ENCODE measurements at places on chromosomes 5 and 9.
A peak's percentile ranks its signal among the peaks of the same experiment; 100 is the strongest.

GRCh38 chr9:93095205-93096130 lies 549 bp upstream of the CARD19 start:
- DNase-seq: peak; percentile 99

GRCh38 chr5:16992444-16992843 lies 56.4 kb upstream of the MYO10 start:
- no peak for DNase-seq

- no peak for DNase-seq
These were observed 324.2 kb upstream of the TRPC7 start for GRCh38 chr5:136689552-136689951.

GRCh38 chr9:111965566-111966019 lies 69.0 kb downstream of the UGCG start:
- no peak for DNase-seq

- DNase-seq: no peak
These were observed 456.8 kb downstream of the EBF1 start for GRCh38 chr5:158642879-158643278.

- DNase-seq: no peak
These were observed 229.7 kb downstream of the MELK start for GRCh38 chr9:36802201-36802920.

- DNase-seq: no peak
These were observed 63.3 kb downstream of the PRRC1 start for GRCh38 chr5:127580731-127581130.

DNA sequence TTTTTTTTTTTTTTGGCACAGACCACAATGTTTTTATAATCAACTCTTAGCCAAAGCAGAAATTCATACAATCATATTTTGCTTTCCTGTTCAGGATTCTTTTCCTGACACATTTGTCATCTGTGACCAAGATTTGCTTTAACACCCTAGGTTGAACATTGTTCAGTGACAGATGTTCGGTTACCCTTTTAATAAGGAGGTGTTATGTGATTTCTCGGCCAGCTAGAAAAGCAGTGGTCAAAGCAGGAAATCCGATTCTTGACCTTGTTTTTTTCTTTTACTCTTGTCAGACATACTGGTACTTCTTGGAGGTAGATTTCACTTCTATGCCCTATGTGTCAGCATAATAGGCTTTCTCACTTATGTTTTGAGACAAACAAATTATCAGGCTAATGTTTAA lies 335.3 kb upstream of the ACTBL2 start:
- no peak for DNase-seq

DNA sequence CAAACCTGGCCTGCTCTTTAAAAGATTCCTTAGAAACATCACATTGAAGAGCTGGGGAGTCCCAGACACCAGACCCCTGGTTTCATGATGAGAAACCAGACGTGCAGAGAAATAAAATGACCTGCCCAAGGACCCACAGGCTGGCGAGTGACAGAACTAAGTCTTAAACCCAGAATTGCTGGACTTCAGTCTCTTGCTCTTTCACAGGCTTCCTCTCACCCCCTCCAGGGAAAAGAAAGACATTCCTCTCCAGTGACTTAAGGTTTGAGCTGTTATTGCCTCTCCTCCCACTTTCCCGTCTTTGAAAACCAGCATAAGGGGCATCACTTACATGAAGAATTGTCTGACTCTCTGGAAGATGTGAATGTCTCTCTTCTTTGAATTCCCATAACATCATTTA lies 535.2 kb downstream of the IRX1 start:
- no peak for DNase-seq

- DNase-seq: no peak
These were observed 323.1 kb upstream of the DAP start for GRCh38 chr5:11084111-11084510.

GRCh38 chr5:154836225-154836624 lies 14.2 kb downstream of the FAXDC2 start:
- DNase-seq: no peak

DNA sequence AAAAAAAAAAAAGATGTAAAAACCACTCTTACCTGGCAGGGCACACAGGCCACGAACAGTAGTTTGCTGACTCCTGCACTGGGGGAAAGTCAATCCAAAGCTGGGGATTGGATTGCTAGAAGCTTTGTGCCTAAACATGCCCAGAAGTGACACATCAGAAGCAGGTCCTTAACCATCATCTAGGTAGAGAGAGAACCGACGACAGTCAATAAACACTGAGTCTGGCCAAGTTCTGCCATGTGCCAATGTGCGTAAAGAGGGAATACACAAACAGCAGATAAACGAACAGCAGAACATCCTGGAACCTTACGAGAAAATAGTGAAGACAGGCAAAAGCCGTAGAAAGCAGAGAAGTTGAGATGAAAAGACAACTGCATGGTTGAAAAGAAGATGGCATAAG lies 14.9 kb downstream of the SFXN1 start:
- DNase-seq: no peak

- DNase-seq: no peak
These were observed 3.4 kb downstream of the IL4 start for GRCh38 chr5:132677191-132677590.

DNA sequence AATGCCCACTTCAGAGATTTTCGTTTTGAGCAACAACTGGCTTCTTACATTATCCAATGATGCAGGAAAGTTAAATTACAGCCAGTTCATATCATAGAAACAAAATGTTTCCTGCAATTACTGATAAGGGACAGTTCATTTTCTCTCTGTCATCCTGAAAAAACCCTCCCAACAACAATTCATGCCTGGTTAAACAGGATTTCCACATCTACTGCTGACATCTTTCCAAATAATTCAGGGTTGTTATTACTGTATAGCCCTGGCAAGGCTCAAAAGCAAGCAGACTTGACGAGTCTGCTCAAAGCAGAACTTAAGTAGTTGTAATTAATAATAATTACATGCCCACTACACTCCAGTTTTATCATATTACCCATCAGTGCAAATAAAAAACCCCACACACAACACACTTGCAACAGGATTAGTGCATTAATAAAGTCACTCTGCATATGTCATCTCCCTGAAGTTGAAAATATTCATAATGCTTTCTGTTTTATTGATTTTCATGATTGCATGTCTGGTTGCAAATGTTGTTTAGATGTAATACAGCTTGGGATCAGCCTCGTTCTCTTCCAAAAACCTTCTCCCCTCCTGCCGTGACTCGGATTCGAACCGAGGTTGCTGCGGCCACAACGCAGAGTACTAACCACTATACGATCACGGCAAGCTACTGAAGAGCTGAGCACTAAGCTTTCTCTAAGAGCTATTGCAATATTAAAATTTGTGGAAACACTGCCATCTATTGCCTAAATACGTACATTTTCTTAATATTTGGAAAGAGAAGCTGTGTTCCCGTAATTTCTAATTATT lies 119.6 kb upstream of the NFIB start:
- peak; percentile 16 for DNase-seq

GRCh38 chr5:107295914-107296313 lies 374.8 kb downstream of the EFNA5 start:
- DNase-seq: no peak

- no peak for DNase-seq
These were observed 68.9 kb downstream of the WDR41 start for GRCh38 chr5:77423022-77423750.

GRCh38 chr5:115460472-115460871 lies 84.1 kb downstream of the FEM1C start:
- DNase-seq: no peak

GRCh38 chr5:135253601-135254178 lies 145.3 kb downstream of the MACROH2A1 start:
- DNase-seq: no peak

- DNase-seq: no peak
These were observed 17.7 kb downstream of the IL31RA start for GRCh38 chr5:55868846-55869245.

GRCh38 chr9:69188975-69189374 lies 14.9 kb downstream of the TJP2 start:
- no peak for DNase-seq

GRCh38 chr9:93575796-93576257 lies 557 bp upstream of the PHF2 start:
- DNase-seq: peak; percentile 33

DNA sequence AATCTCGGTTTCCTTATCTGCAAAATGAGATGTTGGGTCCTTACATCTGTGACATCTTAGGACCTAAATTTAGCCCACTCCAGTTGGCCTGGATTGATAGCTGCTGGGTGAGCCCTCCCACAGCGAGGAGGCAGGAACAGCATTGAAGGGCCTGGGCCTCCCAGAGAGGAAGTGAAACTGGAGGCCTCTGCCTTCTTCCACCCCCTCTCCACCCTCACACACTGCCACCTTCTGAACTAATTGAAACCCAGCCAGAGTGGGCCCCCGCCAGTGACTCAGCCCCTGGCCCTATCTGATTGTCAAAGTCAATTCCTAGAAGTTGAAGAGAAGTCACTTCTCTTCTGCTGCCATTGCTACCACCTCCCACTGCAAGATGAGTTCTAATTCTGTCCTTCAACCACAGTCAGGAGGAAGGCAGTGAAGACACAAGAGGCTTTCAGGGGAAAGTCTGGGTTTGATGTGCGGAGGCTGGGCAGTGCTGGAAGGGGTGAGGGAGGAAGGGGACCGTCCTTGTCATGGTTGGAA lies 55.2 kb upstream of the NEK6 start:
- no peak for DNase-seq

- DNase-seq: no peak
These were observed 64.0 kb upstream of the PTGER4 start for GRCh38 chr5:40615586-40616170.

DNA sequence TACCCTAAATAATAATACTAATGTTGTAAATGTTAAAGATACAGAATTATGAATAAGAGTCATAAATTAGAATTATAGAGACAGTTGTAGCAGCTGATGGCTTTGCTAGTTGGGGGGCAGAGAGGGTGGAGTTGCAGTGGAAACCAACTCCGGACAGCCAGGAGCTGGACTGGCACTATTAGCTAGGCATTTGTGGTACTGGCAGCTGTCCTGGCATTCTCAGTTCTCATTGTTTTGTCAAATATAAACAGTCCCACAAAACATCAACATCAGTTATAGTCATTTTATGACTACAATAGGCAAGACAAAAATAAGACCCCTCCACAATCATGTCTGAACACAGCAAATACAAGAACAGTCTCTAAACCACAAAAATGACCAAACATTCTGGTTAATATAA lies 2.8 kb upstream of the FBXL17 start:
- DNase-seq: no peak

GRCh38 chr5:140242890-140243585 lies 59.9 kb downstream of the PFDN1 start:
- no peak for DNase-seq

DNA sequence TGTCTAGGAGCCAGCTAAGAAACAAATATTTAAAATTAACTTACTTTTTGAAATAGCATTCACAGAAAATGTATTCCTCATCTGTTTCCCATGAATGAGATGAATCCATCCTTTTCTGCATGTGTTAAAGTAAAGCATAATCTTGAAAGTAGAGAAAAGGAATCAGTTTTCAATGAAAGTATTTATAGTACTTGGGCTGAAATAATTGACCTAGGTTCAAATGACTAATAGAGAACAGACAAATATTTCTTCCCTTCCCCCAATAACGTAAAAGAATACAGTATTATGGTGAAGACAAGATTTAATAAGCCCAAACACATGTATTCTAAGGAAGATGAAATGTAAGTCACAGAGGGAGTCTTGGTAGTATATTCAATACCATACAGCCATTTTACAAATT lies 403.5 kb downstream of the ZNF608 start:
- DNase-seq: no peak

DNA sequence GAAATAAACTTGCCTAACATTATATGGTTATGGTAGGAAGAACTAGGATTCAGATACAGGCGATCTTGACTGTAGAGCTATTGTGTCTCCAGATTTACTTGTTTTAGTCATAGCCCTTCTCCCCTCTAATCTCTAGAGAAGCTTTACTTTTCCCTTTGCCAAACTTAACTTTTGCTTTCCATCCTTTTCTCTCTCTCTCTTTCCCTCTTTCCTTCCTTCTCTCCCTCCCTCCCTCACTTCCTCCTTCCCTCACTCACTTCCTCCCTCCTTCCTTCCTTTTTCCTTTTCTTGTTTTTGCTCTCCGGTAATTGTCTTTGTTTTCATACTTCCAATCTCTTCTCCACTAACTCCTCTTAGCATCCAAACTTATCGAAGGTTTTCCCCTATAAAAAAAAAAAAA lies 10.4 kb downstream of the UBE2D2 start:
- DNase-seq: no peak

DNA sequence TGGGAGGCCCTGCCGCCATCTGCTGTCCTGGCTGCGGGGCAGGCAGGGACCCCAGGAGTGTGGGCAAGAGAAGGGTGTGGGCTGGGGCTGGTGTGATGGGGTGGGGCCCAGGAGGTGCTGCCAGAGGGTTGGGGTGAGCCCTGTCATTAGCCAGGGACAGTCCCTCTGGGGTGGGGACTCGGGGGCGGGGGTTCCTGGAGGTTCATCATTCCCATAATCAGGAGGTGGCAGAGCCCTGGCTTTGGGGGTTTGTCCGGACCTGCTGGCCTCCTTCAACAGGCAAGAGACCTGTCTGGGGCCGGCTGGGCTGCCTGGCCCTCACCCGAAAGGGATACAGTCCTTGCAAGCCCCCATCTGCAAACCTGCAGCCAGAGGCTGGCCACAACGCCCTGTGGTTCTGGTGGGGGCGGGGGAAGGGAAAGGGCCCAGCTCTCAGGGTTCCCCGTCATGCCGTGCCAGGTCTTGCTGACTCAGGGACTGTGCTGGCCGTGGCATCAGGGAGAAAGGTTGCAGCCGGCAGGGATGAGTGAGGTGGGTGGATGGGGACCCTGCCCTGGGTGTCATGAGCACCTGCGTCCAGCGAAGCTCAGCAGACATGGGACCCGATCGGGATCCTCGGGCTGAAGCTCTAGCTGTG lies 65.2 kb downstream of the MRPL36 start:
- DNase-seq: no peak

DNA sequence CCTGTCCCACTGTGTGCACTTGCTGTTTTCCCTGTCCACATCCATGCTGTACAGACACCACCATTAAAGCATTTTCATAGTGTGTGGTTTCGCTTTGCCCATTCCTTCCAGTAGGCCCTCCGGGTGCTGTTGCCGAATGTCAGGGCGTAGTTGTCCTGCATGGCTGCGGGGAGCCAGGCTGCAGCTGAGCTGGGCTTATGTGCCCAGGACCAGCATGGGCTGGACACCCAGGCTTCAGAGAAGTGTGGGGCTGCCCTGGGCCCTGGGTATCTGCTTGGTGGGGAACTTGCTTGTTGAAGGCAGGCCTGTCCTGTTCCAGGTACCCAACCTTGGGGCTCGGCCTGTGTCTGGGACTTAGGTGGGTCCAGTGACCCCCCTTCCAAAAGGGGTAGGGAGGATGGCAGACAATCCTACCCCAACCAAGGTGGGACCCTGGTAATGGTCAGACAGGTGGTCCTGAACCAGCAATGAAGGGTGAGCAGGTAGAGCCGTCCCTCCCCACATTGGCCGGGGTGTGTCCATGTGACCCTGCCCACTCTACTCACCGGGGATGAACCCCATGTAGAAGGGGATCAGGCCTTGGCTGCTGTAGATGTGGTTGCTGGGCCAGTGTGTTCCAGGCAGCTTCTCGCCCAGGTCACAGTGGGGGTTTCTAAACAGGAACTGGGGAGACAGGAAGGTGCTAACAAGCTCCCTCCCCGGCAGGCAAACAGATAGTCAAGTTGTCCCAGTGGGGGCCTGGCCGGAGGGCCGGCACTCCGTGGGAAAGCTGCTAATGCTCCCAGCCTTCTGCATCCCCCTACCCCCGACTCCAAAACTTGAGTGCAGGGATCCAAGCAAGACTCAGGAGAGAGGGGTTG lies 2.8 kb downstream of the TUBB4B start:
- no peak for DNase-seq

GRCh38 chr5:165996201-165996875 lies 2295.1 kb upstream of the WWC1 start:
- DNase-seq: no peak

- DNase-seq: no peak
These were observed 105.0 kb upstream of the TUT7 start for GRCh38 chr9:86459191-86459590.

- DNase-seq: no peak
These were observed 61.1 kb downstream of the SPATA31C2 start for GRCh38 chr9:88077071-88077617.

All from HEK293T (cell line).